IgD-negative memory B cell (primary cell): ENCODE measurements at places on chromosomes 6 and 20. TPM values are rescaled to one million over a fixed set of nuclear protein-coding genes. Genes with fewer than 3 reads are reported as not detected.

The DLL1 gene
- 0.10 TPM for polyA plus RNA-seq

The LAMA4 gene
- not detected for polyA plus RNA-seq

The RIPPLY2 gene
- not detected for polyA plus RNA-seq

The MYLK4 gene
- 0.08 TPM for polyA plus RNA-seq

The FAM217B gene
- 24.9 TPM for polyA plus RNA-seq

The BICRAL gene
- polyA plus RNA-seq: 4.7 TPM

The RIMS1 gene
- not detected for polyA plus RNA-seq

The SCRT2 gene
- not detected for polyA plus RNA-seq

The TMEM200A gene
- polyA plus RNA-seq: 0.33 TPM

The SLC35B2 gene
- 42.6 TPM for polyA plus RNA-seq

The SNAP25 gene
- polyA plus RNA-seq: not detected

The BPI gene
- polyA plus RNA-seq: not detected

The HBS1L gene
- 38.0 TPM for polyA plus RNA-seq

The XKR7 gene
- not detected for polyA plus RNA-seq

The LTA gene
- 16.3 TPM for polyA plus RNA-seq

The RFX6 gene
- not detected for polyA plus RNA-seq

The FBXO30 gene
- polyA plus RNA-seq: 0.73 TPM

The FAM83B gene
- not detected for polyA plus RNA-seq

The CCM2L gene
- polyA plus RNA-seq: not detected

The SLC12A5 gene
- polyA plus RNA-seq: 0.11 TPM

The SLC35F1 gene
- not detected for polyA plus RNA-seq

The CAGE1 gene
- polyA plus RNA-seq: not detected

The DPPA5 gene
- polyA plus RNA-seq: not detected

The KIAA0408 gene
- 0.76 TPM for polyA plus RNA-seq

The ME1 gene
- polyA plus RNA-seq: not detected

The CUL9 gene
- 13.1 TPM for polyA plus RNA-seq

The RBL1 gene
- polyA plus RNA-seq: 6.5 TPM

The PTP4A1 gene
- 69.5 TPM for polyA plus RNA-seq
